Activated T-helper 1 cell treated with anti-CD3 and anti-CD28 coated beads, Interleukin-2, amount 50 U/mL, for 16 hours (primary cell): ENCODE measurements at places on chromosomes 7 and 10.

GRCh38 chr7:1710936-1711335, 40.9 kb downstream of the ELFN1 start:
- DNase-seq = no peak

GRCh38 chr7:38929460-38930171, 20.6 kb upstream of the VPS41 start:
- no peak for DNase-seq

GRCh38 chr7:102412548-102412947, 16.4 kb downstream of the PRKRIP1 start:
- DNase-seq = no peak

DNA sequence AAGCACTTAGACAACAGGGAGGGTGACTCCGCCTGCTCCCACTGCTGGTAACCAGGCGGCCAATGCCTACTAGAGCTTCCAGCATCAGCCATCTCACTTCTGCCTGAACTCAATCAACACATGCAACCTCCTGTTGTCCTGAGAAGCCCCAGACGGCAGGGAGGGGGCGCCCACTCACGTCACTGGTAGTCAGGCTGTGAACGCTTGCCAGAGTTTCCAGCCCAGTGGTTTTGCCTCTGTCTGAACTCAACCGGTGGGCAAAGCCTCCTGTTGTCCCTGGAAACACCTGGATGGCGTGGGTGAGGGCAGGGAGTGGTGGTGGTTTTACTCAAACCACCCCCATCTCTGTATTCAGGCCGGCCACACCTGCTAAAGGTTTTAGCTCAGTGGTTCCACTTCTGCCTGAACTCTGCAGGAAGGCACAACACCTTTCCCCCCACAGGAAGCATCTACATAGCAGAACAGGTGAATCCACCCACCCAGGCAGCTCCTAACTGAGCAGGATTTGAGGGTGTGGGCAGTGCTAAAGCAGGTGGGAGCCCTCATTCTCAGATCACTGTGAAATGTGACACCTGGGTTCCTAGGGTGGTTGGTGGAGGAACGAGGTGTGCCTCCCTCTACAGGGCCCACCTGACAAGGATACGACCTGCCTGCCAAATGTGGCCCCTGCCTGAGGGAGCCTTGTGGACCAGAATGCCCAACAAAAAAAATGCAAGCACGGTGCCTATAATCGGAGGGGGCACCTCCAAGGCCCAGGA, 563.0 kb upstream of the SEMA3D start:
- no peak for DNase-seq

GRCh38 chr10:102354451-102354850, 41.1 kb upstream of the NFKB2 start:
- DNase-seq = no peak

- DNase-seq = no peak
Measured at GRCh38 chr10:110650265-110650668, 6.1 kb downstream of the RBM20 start.

GRCh38 chr7:140726281-140726680, 29.8 kb downstream of the NDUFB2 start:
- DNase-seq = no peak

- no peak for DNase-seq
Measured at GRCh38 chr10:68955355-68955831, 577 bp upstream of the DDX21 start.
